ENCODE measurements at places on chromosomes 4 and X.

DNA sequence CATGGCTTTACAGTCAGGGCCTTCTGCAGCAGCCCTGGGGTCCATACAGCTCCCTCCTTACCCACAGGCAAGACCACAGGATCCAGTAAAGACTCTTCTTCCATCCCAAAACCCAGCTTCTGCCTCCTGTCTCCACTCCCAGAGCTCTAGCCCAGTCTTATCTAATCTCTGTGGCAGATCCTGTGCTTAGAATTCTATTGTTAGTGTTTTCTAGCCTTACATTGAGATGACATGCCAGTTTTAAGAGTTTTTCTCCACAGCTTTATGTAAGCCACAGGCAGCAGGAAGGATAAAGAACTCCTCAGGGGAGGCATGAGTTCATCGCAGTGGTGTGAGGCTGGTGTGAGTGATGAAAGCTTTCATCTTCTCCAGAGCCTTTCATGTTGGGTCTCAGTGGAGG is 129.1 kb downstream of the RCHY1 start:
- no peak for DNase-seq

DNA sequence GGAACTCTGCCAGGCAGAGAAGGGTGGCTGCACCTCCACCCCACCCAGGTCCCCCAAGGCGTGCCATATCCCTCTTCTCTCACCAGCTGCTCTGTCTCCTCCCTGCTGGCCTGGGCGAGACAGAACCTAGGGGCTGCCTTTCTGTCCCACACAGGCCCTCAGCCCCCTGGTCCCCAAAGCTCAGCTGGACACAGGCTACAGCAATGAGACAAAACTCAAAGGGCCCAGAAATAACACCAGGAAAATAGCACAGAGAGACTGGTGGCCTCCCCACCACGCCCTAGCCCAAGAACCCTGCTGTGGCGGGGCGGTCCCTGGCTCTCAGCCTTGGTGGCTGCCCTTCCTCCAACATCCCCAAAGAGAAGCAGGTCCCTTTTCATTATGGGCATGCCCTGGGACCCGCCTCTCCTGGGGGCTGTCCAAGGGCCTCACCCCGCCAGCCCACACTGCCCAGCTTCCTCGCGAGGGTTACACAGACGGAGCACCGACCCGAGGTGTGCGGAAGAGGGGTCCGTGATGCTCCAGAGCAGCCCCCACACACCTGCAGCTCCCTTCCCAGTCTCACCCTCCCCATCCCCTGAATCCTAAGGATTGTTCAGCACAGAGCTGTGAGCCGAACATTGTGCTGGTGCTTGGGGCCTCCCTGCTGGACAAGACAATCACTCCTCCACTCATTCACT is 67.7 kb upstream of the HMX1 start:
- DNase-seq = no peak

GRCh38 chr4:6334203-6334887 is 64.7 kb downstream of the WFS1 start:
- no peak for DNase-seq

DNA sequence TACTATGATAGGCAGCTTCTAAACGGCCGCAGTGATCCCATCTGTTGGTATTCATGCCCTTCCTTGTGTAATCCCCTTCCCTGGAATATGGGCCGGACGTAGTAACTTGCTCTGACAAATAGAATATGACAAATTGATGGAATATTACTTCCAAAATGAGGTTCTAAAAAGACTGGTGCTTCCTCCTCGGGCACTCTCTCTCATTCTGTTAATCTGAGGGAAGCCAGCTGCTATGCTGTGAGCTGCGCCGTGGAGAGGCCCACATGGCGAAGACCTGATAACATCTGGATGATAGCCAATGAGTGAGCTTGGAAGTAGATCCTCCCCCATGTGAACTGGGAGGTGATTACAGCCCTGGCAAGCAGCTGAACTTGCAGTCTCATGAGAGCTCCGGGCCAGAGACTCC is 27.2 kb upstream of the SLC25A4 start:
- no peak for DNase-seq

DNA sequence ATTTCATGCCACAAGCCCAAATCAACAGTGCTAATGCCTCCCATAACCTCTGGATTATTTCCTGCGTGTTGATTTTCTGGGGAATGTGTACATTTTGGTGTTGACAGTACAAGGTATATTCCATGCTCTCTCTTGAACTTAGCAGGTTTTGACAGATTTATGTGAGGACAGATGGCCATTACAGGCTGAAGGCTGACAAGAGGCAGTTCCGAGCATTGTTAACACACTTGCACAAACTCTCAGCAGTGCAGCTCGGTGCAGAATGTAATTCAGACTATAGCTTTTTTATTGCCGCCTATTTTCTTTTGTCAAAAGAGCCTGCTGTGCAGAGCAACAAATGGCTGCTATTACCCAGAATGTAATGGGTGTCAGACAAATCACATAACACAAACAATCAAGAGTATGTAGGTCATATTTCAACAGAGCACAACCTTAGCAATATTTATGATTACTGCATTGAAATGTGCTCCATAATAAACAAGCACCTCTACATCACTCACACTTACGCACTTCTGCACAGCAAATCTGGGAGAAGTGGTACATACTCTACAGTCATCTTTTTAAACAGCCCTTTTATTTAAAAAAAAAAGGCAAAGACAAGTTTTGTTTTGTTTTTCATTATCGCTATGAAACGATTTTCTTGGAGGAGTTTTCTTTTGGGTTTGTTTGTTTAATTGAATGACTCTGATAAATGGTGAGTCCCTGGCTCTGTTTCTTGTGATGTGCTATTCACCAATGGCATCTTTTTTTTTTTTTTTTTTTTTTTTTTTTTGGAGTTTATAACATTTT is 71.6 kb downstream of the PPARGC1A start:
- no peak for DNase-seq

GRCh38 chrX:110432091-110432905 is 73.7 kb downstream of the RTL9 start:
- DNase-seq = no peak

GRCh38 chr4:62912531-62912930 is 1496.7 kb downstream of the TECRL start:
- DNase-seq = no peak

GRCh38 chr4:1137850-1138249 is 24.5 kb upstream of the RNF212 start:
- DNase-seq = no peak

GRCh38 chr4:95018785-95019184 is 261.0 kb downstream of the BMPR1B start:
- no peak for DNase-seq

- no peak for DNase-seq
Measured at GRCh38 chr4:51918251-51918650, 75.3 kb downstream of the DCUN1D4 start.

GRCh38 chrX:153869473-153870287 is 16.3 kb downstream of the L1CAM start:
- no peak for DNase-seq

GRCh38 chrX:15834827-15835595 is 19.6 kb downstream of the AP1S2 start:
- DNase-seq = no peak

GRCh38 chr4:76943790-76944189 is 5.8 kb upstream of the SEPTIN11 start:
- no peak for DNase-seq

GRCh38 chrX:74249963-74250362 is 54.0 kb upstream of the ZCCHC13 start:
- no peak for DNase-seq

DNA sequence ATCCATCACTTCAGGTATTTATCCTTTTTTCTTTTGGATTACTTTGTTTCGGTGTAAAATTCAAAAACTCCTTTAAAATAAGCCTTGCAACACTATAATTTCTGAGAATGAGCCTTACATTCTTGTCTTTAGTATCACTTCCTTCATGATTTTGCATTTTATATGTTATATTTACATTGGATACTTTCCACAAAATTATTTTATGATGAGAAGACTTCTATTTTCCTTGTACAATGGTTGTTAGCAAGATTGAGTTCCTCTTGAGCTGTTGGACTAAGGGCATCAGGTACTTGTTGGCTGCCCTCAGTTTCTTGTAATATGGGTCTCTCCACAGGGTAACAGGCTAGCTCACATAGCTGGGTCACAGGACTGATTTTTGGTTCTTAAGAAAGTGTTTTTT is 22.7 kb upstream of the HPGDS start:
- DNase-seq = no peak

DNA sequence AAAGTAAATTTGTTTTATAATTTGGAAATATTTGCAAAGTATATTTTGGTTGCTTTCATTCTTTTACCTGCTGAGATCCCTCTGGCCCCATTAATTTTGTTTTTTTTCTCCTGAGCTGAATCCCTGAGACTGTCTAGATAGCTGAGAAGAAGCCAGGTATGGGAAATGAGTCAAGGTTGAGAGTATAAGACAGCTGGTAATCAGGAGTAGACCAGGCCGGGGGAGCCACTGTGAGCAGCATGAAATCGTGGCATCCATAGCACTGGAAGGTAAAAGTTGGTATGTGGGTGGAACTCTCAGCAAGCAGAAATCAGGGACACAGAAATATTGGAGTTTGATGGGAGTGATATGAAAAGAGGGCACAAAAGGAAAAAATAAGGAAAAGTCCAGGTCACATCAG is 164.5 kb downstream of the FHIP1A start:
- no peak for DNase-seq

GRCh38 chrX:652341-652741 is 21.8 kb downstream of the SHOX start:
- DNase-seq = no peak

GRCh38 chrX:2340991-2341390 is 159.8 kb downstream of the DHRSX start:
- no peak for DNase-seq

- no peak for DNase-seq
Measured at GRCh38 chr4:169727616-169728015, 30.1 kb downstream of the HPF1 start.

GRCh38 chr4:19883841-19884240 is 367.9 kb upstream of the SLIT2 start:
- DNase-seq = no peak

All from CD4-positive, alpha-beta T cell treated with Interleukin-6 at 100 ng/mL for 8 hours (primary cell).